ENCODE measurements at places on chromosomes 7 and 10.
A peak's percentile ranks its signal among the peaks of the same experiment; 100 is the strongest.

DNA sequence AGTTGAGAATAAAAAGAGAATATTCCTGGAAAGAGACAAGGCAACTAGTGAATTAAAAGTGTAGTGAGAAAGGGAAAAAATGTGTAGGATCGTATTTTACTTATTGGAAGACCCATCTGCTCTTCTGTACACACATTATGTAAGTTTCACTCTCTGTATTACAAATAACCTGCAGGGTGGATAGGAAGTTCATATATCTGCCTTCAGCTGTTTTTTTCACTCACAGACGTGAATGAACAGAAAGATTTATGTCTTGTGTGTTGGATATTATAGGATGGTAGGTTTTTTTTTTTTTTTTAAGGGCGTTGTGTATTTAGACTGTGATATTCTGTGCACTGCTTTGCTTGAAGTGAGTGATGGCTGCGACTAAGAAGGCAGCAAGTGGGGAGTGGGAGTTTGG is 266.5 kb downstream of the AUTS2 start:
- DNase-seq: no peak

- DNase-seq: no peak
Observed at GRCh38 chr7:110922906-110923305, 168.0 kb upstream of the LRRN3 start.

- no peak for DNase-seq
Observed at GRCh38 chr7:23115991-23116390, 10.4 kb downstream of the KLHL7 start.

GRCh38 chr7:14403587-14403986 is 414.1 kb upstream of the ETV1 start:
- DNase-seq: no peak

DNA sequence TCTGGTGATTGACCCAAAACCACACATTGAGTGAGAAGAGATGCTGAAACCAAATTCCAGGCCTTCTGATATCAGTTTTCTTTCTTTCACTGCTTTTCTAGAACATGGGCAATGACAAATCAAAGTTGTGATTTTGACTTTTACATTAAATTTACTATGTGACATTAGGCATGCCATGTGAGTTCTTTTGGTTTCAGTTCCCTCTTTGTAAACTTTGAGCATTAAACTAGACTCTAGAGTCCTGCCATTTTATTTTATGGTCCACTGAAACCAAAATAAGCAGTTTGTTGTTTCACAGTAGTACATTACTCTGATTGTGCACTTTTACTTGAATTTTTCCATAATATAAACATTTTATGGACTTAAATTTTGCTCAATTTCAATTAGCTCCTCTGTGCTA is 381.1 kb upstream of the SEMA3D start:
- no peak for DNase-seq

DNA sequence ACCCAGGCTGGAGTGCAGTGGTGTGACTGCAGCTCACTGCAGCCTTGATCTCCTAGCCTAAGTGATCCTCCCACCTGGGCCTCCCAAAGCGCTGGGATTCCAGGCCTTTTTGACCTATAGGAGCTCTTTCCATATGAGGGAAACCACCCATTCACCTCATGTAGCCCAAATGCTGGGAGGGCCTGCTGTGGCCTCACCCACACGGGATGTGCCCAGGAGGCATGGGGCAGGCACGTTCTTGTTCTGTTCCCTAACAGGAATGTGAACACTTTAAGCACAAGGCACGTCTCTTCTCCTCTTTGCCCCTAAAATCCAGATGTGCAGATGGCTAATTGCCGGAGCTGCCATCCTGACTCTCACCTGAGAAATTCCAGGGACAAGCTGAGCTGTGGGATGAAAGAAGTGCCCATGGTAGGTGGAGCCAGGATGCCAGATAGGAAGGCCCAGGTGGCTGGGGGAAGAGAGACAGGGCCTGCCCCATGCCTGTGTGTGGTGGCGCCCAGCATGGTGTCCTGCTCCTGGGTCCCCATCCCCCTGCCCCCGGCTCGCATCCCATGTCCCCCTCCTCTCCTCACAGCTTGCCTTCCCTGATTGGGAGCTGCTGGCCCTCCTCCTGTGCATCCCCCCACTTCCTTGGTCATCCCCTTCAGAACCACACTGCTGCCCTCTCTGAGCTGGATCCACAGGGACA is 17.3 kb downstream of the CAMK2B start:
- DNase-seq: no peak

DNA sequence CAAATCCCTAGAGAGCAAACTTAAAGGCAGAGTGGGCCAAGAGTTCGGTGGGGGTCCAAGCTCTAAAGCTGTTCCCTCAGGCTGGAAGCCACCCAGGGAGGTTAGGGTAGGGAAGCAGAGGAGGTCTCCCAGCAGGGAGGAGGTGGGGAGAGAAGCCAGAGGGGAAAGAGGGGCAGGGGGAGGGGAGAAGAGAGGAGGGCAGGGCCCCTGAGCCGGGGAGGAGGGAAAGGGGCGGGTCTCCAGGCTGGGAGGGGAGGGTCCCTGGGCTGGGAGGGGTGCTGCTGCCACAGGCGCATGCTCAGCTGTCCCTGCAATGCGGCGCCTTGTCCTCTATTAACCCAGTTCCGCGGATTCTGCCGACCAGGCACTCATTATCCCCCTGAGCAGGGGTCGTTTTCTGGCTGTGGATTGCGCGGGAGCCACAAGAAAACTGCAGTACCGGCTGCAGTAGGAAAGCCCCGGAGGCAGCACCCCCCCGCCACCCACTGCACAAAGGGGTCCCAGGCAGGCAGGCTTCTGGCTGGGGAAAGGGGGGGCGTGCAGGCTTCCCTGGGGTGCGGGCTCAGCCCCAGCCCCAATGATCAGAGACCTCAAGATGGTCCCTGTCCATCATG is 49.3 kb downstream of the CAMK2B start:
- DNase-seq: no peak

DNA sequence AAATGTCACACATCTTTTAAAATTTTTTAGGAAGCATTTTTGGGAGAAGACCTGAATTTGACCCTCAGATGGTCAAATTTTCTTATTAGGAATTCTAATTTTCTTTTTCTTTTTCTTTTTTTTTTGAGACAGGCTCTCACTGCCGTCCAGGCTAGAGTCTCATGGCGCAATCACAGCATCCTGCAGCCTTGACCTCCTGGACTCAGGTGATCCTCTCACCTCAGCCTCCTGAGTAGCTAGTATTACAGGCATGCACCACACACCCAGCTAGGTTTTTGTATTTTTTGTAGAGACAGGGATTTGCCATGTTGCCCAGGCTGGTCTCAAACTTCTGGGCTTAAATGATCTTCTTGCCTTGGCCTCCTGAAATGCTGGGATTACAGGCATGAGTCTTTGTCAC is 65.4 kb downstream of the AKAP9 start:
- no peak for DNase-seq

DNA sequence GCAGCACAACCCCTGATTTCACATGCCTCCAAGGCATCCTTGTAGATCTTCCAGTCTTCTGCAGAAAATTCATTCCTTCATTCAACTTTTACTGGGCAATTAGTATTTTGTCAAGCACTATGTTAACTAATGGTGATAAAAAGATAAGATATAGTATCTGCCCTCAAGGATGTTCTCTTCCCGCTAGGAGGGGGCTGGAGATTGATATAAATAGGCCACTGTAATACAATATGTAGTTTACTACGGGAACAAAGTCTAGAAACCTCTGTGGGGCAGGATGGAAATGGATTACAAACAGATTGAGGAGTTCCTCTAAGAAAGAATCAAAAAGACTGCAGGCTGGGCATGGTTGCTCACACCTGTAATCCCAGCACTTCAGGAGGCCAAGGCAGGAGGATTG is 10.3 kb upstream of the PARD3 start:
- DNase-seq: no peak

- DNase-seq: no peak
Observed at GRCh38 chr7:98724591-98724990, 107.5 kb downstream of the NPTX2 start.

GRCh38 chr7:55073051-55073511 is 54.3 kb downstream of the EGFR start:
- DNase-seq: no peak

GRCh38 chr7:22700559-22701002 is 26.4 kb upstream of the IL6 start:
- DNase-seq: peak; percentile 38

- peak; percentile 33 for DNase-seq
Observed at GRCh38 chr7:136009488-136010079, 32.4 kb upstream of the MTPN start.

DNA sequence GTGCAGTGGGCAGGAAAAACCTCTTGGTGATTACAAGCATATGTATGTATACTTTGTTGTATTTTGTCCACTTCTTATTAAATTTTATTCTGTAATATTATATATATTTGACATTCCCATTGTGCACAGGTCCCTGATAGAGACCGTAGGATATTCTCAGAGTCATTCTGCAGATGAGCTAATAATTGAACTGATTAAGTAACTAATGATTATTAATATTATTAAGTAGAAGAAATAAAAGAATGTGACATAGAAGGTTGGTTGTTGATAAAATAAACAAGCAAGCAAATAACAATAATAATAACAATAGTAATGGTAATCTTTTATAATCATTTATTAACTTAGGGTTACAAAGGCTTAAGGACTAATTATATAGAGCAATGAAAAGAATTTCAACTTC is 780.6 kb upstream of the ZWINT start:
- no peak for DNase-seq

GRCh38 chr7:13021566-13022300 is 334.3 kb downstream of the ARL4A start:
- DNase-seq: no peak

All from Ammon's horn (tissue), 1 donor.